ENCODE measurements at places on chromosomes 7 and 10.

DNA sequence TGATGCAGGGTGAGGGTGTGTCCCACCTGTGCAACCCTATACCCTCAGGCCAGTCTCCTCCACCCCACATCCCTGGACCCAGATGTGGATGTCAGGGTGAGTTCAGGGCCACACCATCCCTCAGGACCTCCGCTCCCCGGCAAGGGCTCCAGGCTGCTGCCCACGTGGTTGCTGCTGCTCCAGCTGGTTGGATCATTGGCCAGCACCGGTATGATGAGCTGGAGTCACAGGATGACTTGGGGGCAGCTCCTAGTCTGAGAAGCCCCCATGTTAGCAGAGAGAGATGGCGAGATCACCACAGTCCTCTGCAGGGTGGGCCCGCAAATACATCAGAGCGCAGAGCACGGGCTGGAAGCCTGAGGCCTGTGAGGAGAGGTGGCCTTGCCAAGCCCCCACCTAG lies 103.3 kb upstream of the GDF10 start:
- no peak for DNase-seq

- no peak for DNase-seq
Observed at GRCh38 chr7:66845379-66846095, 75.5 kb upstream of the TMEM248 start.

DNA sequence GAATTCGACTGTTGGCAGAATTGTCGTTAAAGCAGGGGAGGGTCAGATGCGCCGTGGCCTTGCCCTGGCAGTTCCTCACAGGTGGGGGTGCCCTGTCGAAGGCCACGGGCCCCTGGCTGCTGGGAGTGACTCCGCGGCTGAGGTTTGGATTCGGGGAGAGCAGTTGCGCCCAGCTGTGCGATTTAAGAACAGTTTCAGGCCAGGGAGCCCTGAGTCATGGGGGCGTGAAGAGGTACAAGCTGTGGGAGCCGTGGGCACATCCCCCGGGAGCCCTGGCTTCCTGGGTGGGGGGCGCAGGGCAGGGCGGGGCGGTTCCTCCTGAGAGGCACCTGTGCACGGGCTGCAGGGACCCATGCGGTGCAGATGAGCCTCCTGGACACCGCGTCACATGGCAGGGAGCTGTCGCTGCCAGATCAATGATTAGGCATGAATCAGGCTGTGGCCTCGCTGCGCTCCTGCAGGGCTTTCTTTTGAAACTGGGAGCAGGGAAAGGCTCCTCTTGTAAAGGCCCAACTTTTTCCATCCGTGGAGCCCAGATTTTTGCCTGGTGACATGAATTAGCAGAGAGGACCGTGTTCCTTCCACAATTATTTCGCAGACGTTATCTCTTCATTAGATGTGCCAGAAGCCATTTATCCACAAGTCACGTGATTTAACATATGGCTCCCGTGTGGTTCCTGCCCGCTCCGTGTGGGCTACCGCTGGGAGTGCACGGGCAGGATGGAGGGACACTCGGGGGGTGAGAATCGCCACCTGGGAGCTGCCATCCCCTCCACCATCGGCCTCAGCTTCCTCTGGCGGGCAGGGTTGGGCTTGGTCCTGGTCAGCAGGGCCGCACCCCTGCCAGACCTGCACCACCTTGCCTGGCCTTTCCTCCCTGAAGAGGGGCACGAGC lies 918 bp downstream of the PWWP2B start:
- no peak for DNase-seq

- no peak for DNase-seq
Observed at GRCh38 chr7:38478404-38478803, 152.8 kb downstream of the AMPH start.

DNA sequence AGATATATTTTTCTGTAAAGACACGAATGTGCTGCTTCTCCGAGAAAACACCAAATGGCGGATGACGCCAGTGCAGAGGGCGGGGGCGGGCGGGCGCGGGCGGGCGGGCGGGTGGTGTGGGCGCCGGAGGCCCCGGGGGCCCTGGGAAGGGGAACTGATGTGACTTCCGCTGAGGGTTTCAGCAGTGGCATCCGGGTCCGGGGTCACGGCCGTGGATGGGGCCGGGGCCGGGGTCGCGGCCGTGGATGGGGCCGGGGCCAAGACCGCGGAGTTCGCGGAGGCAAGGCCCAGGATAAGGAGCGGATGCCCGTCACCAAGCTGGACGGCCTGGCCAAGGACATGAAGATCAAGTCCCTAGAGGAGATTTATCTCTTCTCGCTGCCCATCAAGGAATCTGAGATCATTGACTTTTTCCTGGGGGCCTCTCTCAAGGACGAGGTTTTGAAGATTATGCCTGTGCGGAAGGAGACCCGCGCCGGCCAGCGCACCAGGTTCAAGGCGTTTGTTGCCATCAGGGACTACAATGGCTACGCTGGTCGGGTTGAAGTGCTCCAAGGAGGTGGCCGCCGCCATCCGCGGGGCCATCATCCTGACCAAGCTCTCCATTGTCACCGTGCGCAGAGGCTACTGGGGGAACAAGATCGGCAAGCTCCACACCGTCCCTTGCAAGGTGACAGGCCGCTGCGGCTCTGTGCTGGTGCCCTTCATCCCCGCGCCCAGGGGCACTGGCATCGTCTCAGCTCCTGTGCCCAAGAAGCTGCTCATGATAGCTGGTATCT lies 20.3 kb upstream of the IGF2BP3 start:
- DNase-seq = peak; percentile 44

- no peak for DNase-seq
Observed at GRCh38 chr10:101956117-101956516, 99.9 kb downstream of the ARMH3 start.

All from NCI-H1105 (cell line).